Activated naive CD4-positive, alpha-beta T cell treated with anti-CD3 and anti-CD28 coated beads, Interleukin-2, amount 10 ng/mL, durations not matched to agents 7 days and 5 days (primary cell): ENCODE measurements at places on chromosomes 7 and 10.
A peak's percentile ranks its signal among the peaks of the same experiment; 100 is the strongest.

DNA sequence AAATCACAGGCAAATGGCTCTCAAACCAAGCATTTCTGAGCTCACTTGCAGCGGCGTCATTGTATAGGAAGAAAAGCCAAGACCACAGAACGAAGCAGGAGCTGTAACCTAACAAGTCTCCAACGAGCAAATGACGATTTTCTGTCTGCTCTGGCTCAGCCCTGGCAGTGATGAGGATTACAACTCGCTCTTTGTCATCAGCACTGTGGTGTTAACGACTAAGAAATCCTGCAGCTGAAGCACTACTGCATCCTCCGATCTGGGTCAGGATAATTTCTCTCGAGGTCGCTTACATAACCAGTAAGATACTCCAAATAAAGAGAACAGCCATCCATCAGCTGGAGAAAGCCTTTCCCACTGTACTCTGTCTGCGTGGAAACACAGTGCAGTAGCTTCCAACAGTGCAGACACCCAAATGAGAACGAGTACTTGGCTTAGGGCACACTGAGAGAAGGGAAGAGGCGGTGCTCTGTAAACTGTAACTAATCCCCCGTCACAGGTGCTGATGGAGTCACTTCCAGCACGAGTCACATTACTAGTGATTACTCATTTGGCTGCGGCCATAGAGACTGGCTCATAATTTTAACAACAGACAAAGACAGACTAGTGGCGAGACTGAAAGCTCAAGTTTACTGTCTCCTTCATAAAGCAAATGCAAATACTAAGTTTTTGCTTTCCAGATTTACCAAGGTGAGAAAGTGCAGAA lies 135.8 kb downstream of the NRBF2 start:
- peak; percentile 86 for DNase-seq

GRCh38 chr10:5654218-5654755 lies 12.1 kb downstream of the ASB13 start:
- DNase-seq: no peak

- DNase-seq: no peak
Observed at GRCh38 chr10:16884497-16884896, 67.3 kb upstream of the RSU1 start.

- DNase-seq: peak; percentile 43
Observed at GRCh38 chr7:23277359-23277989, 21.7 kb upstream of the MALSU1 start.

- no peak for DNase-seq
Observed at GRCh38 chr10:4352414-4352961, 473.5 kb upstream of the AKR1E2 start.

GRCh38 chr10:44870031-44870430 lies 41.1 kb upstream of the TMEM72 start:
- no peak for DNase-seq

DNA sequence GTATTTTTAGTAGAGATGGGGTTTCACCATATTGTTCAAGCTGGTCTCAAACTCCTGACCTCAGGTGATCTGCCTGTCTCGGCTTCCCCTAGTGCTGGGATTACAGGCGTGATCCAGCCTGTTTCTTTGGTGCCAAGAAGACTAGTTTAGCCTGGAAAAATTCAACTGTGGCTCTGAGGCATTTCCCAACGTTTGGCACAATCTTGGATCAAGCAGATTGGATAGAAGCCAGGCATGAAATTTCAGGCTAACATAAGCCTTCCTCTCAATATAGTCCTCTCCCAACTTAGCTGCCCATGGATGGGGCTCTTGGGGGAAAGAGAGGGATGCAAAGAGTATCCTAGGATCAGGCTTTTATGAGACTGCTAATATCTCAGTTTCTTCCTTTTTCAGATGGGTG lies 53.8 kb downstream of the APBB1IP start:
- no peak for DNase-seq

GRCh38 chr7:140074780-140075179 lies 12.0 kb upstream of the PARP12 start:
- no peak for DNase-seq

GRCh38 chr10:19979628-19980027 lies 163.4 kb downstream of the PLXDC2 start:
- DNase-seq: no peak

DNA sequence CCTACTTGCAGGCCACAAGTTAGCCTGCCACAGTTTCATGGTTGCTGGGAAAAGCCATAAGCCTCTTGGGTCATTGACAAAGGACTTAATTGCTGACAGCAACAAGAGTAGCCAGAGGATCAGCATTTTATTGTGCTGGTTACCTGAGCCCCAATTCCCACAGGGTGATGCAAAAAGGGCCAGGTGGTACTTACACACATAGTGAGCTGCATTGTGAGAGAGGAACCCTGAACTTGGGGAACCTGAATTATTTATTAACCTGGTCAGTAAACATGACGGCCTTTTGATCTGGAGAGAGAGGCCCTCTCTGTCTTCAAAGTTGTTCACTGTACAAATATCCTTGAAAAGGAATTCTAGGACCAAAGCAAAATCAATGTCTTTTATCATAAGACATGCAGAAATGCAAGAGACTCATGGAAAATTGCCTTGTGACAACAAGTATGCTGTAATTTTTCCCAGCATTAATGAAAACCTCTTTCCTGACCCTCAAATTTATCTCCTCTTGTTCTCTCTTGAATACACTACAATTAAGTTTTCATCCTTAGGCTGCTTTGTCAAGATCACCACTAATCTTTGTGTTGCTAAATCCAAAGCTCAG lies 102.9 kb upstream of the PHYHIPL start:
- DNase-seq: no peak

GRCh38 chr7:129750091-129750490 lies 138.6 kb downstream of the NRF1 start:
- DNase-seq: no peak

DNA sequence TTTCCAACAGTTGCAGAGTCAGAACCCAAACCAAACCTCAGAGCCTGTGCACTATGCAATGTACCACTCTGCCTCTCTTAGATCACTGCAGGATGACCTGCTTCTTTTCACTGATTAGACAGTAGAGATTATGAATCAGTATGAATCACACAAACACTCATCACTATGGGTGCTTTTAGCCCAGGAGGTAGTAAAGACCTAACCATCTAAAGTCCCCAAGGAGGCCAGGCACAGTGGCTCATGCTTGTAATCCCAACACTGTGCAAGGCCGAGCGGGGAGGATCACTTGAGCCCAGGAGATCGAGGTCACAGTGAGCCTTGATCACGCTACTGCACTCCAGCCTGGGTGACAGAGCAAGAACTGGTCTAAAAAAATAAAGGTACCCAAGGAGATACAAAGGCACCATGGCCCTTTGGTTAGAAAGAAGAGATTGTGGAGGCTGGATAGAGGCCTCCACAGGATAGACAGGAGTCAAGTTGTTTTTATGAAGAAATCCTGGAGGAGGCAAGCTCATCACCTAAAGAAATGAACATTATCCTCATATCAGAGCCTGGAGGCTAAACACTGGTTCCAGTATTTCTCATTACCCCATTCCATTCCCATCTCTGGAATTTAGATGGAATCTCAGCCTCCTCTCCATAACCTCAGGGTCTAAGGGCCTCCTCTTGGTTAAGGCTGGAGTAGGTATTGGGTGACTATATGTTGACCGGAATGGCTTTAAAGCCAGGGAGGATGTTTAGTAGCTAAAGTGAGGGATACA lies 12.9 kb downstream of the SEC31B start:
- DNase-seq: no peak

GRCh38 chr7:74709880-74710671 lies 52.6 kb downstream of the GTF2I start:
- no peak for DNase-seq

- DNase-seq: peak; percentile 68
Observed at GRCh38 chr7:2209146-2209960, 23.4 kb downstream of the MAD1L1 start.

GRCh38 chr10:86178401-86179152 lies 188.0 kb downstream of the GRID1 start:
- DNase-seq: peak; percentile 25

- no peak for DNase-seq
Observed at GRCh38 chr10:113859261-113859660, 4.8 kb downstream of the NHLRC2 start.

- DNase-seq: no peak
Observed at GRCh38 chr7:157893535-157894044, 556.8 kb downstream of the DNAJB6 start.

DNA sequence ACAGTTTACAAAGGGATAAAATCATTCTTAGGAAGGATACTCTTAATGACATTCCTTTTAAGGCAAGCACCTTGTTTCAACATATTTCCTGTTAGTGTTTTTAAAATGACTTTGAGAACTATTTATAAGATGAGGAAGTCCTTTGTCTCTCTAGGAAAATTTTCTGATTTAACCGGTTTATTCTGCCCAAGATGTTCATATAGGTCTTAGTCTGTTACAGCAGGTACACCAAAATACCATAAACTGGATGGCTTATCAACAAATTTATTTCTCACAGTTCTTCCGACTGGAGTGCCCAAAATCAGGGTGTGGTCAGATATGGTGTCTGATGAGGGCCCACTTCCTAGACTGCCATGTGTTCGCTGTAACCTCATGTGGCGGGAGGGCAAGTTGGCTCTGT lies 77.9 kb downstream of the GSAP start:
- DNase-seq: no peak

- DNase-seq: no peak
Observed at GRCh38 chr7:141960687-141961422, 12.7 kb downstream of the TAS2R38 start.

DNA sequence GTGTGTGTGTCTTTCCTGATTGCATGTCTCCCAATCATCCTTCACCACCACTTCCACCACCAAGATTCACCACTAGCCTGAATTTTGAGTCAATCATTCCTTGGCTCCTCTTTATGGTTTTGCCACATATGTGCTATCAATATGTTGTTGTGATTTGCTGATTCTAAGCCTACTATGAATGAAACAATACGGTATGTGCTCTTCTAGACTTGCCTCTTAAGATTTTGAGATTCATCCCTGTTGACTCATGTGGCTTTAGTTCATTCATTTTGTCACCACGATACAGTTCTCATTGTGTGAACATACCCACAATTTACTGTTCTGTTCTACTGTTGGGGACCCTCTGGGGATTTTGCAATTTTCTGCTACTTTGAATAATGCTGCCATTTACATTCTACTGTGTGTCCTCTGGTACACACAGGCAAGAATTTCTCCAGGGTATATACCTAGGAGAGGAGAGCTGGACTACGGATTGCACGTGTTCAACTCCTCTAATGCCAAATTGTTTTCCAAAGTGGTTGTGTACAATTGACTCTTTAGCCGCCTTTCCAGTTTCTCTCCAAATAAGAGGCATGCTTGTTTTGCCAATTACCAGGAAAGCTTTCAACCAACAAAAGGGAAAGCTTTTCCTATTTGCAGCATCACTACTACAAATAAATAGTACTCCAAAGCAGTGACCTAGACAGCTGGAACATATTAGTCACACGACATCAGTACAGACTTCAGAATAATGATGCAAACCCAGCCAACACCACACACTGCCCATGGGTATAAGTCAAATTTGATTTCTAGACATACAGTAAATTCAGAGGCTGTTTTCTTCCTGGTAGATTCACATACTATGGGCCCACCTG lies 30.0 kb downstream of the SGMS1 start:
- no peak for DNase-seq

DNA sequence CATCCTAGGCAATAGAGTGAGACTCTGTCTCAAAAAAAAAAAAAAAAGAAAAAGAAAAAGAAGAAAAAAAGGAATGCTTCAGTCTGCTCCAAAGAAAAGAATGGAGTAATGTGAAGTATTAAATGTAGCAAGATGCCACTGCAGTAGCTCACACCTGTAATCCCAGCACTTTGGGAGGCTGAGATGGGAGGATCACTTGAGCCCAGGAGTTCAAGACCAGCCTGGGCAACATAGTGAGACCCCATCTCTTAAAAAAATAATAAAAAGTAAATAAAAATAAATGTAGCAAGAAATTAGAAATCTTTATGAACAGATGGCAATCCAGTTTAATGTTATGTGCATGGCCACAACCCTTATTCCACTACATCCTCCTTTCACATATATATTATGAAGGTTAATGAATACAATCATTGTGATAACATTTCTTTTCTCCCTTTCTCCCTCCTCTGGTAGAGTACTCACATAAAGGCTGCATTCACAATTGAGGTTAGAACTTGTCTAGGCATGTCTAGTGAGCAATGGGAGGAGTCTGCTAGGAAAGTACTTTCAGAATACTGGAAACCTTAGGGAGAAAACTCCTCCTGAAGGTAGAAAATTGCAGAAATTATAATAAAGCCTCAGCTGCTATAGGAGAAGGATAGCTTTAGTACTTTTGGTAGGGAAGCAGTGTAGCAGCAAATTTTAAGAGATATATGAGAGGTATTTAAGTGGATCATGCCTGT lies 20.4 kb downstream of the KLLN start:
- no peak for DNase-seq

GRCh38 chr7:125780153-125780552 lies 850.5 kb upstream of the POT1 start:
- no peak for DNase-seq

DNA sequence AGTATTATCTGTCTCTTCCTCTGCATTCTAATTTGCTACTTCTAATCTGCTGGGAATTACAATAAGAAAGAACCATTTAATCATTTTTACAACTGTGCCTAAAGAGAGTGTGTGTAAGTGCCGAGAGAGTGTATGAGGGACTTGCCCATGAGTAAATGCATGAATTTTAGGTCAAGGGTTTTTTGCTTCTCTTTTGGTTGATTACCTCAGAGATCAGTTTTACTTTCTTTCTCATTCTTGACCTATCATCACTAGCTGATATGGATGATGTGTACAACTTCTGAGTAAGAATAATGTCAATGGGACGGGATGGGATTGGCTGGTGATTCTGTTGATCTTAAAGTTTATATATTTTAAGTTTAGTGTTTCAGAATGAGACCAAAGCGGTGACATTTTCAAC lies 47.8 kb downstream of the IKZF1 start:
- peak; percentile 32 for DNase-seq

GRCh38 chr7:113774182-113774807 lies 144.5 kb downstream of the PPP1R3A start:
- DNase-seq: no peak

DNA sequence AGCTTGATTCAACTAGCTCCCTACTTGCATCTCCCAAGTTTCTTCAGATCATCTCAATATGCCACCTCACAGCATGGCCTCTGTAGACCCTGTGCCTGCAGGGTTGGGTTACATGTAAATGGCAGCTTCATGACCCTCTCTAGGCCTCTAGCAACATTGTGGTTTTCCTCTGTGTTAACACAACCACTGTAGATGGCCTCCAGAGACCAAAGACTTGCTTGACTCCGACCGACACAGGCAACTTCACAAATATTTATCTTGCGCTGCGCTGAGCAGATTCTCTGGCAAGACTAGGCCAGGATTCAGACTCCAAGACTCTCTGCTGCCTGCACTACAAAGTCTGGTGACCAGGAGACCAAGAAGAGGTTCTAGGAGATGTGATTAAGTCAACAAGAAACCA lies 75.9 kb downstream of the CNOT4 start:
- DNase-seq: no peak
